Stimulated activated CD8-positive, alpha-beta memory T cell treated with anti-CD3 and anti-CD28 coated beads, Interleukin-15, amount 100 ng/mL, for 48 hours (primary cell): ENCODE measurements at places on chromosomes 3 and 15.
A peak's percentile ranks its signal among the peaks of the same experiment; 100 is the strongest.

DNA sequence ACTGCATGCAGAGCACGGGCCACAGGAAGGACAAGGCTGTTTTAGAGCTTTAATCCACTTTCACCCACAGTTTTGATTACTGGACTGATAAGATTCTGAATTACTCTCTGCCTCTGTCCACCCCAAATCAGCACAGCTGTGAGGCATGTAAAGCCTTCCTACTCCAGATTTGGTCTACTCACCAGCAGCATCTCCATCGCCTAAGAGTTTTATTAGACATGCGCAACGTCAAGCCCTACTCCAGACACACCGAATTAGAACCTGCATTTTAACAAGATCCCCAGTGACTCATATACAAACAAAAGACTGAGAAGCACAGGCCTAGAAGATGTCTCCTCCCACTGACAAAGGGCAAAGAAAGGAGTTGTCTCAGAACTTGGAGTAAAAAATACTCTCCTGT is 221.2 kb downstream of the TUSC7 start:
- DNase-seq = no peak

GRCh38 chr15:68365770-68366169 is 66.2 kb downstream of the ITGA11 start:
- no peak for DNase-seq

DNA sequence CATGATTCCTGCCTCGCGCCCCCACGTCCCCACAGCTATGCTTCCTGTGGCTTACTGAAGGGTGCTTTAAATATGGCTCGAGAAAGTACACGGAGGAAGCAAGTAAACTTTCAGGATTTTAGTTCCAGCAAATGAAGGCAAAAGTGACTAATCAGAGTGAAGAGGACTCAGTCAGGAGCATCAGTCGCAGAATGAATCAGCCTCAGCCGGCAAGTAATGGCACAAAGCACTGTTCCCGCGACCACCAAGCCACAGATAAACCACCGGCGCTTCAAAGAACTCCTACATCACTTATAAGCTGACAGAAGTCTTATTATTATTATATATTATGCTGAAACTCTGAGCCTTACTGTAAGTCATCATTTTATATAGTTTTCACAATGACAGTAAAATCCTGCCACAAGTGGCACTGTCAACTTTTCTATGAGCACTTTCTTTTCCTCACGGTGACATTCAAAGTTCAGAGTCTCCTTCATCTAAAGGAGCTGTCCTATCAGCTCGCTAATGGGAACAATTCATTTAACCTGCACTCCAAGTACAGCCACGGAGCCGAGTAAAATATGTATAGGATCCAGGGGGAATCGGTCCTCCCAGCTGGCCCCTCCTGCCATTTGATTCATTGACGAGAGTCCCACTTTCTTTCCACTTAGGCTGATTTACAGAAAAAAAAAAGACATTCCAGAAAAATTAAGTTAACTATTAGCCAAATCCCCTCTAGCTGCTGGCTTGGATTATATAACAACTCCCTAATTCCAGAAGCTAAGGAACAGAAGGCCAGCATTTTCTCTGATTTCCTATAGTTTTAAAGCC is 217.0 kb upstream of the ICE2 start:
- peak; percentile 83 for DNase-seq

GRCh38 chr3:197305854-197306253 is 7.4 kb upstream of the DLG1 start:
- DNase-seq = no peak

- DNase-seq = no peak
These were observed 41.9 kb upstream of the SEMA4B start for GRCh38 chr15:90159213-90159612.

DNA sequence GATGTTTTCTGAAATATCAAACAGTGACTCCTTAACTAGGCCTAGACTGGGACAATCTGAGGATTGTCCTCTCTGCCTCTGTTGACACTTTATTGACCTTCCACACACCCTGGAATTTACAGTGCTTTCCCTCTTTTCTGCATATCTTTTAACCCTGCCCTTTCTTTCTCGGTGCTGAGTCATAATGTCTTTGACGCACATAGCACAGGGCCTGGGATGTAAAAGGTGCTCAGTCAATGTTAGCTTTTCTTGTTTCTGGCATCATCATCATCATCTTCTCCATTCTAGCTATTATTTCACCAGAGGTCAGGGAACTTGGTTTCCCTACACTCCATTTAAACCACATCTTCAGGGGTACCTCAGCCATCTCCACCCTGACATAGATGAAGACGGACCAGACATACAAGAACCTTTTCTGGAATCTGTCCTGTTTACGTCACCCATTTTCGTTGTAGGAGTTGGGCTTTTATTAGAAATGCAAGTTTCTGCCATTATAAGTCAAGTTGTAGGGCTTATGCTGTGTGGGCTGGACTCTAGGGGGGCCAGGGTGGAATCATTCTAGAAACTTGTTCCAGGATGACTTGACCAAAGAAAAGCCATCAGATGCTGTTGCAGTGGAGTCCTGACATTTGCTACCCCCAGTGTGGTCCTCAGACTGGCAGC is 46.6 kb downstream of the ZBTB38 start:
- no peak for DNase-seq

DNA sequence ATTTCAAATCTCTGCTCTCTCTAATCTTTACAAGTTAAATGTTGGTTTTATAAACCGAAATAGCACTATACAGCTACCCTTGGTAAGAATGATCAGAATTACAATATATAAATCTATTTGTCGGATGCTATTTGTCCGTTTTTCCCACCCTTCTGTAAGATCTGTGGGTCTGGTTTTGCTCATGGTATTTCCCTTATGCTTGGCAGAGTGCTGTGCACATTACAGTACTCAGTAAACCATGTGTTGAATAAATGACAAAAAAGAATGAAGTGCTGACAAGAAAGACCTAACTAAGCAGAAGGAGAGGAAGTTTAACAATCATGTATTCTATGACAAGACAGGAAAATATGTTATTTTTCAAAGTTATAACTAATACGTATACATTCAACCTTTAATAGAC is 827.2 kb downstream of the ROBO1 start:
- no peak for DNase-seq

- DNase-seq = no peak
These were observed 2.0 kb upstream of the RNF111 start for GRCh38 chr15:58985443-58985842.

- DNase-seq = no peak
These were observed 58.7 kb downstream of the FGD5 start for GRCh38 chr3:14877469-14877868.

- no peak for DNase-seq
These were observed 529.2 kb downstream of the GABRG3 start for GRCh38 chr15:27500206-27500605.

GRCh38 chr3:51739110-51739509 is 32.2 kb downstream of the GRM2 start:
- DNase-seq = no peak

- DNase-seq = no peak
These were observed 272.0 kb downstream of the KLF13 start for GRCh38 chr15:31598620-31599019.

- DNase-seq = no peak
These were observed 27.8 kb downstream of the SLC27A2 start for GRCh38 chr15:50209809-50210208.

GRCh38 chr3:46010519-46011113 is 15.0 kb upstream of the FYCO1 start:
- DNase-seq = no peak

GRCh38 chr15:65979316-65979715 is 110.0 kb downstream of the RAB11A start:
- no peak for DNase-seq

GRCh38 chr3:46006238-46007032 is 10.8 kb upstream of the FYCO1 start:
- DNase-seq = no peak

- DNase-seq = no peak
These were observed 44.8 kb downstream of the ABTB1 start for GRCh38 chr3:127717357-127718244.

GRCh38 chr3:156655819-156656550 is 18.4 kb upstream of the TIPARP start:
- no peak for DNase-seq

DNA sequence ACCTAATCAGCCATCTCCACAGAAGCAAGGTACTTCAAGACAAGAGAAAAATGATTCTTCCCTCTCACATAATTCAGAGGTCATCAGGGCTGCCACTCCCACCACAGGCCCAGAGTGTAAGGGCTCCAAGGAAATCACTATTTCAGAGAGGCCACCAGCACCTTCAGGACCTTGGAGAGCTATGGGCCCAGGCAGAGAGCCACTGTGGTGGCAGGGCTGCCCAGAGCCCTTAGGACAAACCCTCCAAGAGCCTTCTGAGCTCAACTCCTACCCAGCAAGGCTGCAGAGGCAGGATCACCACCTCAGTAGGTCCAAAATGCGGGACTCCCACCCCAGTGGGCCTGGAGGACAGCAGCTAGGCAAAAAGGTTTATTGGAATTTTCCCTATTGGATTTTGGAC is 17.9 kb upstream of the FAN1 start:
- no peak for DNase-seq

DNA sequence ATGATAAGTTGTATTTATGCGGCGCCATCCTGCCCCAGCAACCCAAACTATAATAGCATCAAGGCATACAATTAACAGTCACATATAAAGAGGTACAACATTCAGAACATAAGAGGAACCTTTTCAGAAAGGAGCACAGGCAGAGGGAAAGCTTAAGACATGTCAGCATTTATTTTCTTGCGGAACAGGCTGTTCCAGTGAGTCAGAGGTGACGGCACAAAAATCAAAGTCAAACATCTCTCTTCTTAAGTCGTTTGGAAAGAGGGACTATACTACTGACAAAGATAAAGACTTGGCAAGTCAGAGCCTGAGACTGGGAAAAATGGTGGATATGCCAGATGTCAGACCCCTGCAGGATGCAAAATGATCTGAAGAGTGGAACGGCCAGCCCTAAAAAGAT is 128.4 kb downstream of the CTNNB1 start:
- DNase-seq = no peak

- no peak for DNase-seq
These were observed 19.8 kb upstream of the CELF6 start for GRCh38 chr15:72339777-72340177.

DNA sequence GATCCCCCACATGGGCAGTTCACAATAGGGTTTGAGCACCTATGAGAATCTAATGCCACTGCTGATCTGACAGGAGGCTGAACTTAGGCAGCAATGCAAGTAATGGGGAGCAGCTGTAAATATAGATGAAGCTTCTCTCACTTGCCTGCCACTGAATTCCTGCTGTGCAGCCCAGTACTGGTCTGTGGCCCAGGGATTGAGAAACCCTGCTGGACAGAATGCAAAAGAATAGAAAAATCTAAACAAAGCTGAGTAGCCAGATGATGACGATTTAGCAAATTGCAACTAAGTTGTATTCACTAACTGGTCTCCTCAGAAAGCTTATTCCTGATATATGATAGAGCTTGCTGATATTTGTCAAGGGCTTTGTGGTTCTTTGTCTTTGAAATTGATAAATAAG is 34.3 kb upstream of the APH1B start:
- DNase-seq = no peak

- DNase-seq = no peak
These were observed 1.1 kb downstream of the HDGFL3 start for GRCh38 chr15:83206526-83207008.

- no peak for DNase-seq
These were observed 102.8 kb upstream of the GBE1 start for GRCh38 chr3:81864272-81864671.

- no peak for DNase-seq
These were observed 156.0 kb downstream of the NSMCE3 start for GRCh38 chr15:29113336-29114220.

DNA sequence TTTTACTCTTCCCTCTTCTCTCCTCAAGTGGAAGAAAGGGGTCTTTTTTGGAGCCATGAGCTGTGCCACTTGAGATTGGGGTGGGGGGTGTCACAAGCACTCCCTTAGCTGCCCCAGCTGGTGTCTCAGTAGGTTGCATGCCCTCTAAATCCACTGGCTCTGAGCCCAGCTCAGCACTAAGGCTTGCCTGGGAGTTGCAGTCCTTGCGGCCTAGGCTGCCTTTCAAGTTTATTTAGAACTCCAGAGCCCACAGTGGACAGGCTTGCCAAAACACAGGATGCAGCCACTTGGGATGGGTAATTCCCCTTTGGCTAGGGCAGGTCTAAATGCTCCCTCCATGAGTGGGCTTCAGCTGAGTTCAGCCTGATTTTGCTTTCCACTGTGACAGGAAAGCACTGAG is 24.7 kb downstream of the C3orf20 start:
- no peak for DNase-seq

- DNase-seq = no peak
These were observed 72.2 kb downstream of the TOP2B start for GRCh38 chr3:25592510-25592968.

- no peak for DNase-seq
These were observed 106.3 kb downstream of the LSM3 start for GRCh38 chr3:14284694-14285547.

GRCh38 chr3:10350324-10350985 is 29.5 kb upstream of the SEC13 start:
- DNase-seq = no peak

DNA sequence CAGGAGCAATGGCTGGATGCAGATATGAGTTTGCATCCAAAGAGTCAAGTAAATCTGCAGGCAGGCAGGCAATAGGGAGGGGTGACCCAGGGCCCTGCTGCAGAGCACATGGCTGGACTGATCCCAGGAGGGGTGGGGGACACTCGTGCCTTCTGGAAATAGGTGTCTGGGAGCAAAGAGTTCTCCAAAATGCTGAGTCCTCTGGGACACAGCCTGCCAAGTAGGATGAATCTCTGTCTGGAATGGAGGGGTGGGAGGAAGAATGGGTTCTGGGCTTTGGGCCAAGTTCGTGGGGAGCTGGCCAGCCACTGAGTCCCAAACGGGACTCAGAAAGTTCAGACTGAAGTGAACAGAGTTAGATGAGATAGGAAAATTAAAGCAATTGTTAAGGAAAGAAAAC is 214.5 kb downstream of the MTHFS start:
- no peak for DNase-seq

DNA sequence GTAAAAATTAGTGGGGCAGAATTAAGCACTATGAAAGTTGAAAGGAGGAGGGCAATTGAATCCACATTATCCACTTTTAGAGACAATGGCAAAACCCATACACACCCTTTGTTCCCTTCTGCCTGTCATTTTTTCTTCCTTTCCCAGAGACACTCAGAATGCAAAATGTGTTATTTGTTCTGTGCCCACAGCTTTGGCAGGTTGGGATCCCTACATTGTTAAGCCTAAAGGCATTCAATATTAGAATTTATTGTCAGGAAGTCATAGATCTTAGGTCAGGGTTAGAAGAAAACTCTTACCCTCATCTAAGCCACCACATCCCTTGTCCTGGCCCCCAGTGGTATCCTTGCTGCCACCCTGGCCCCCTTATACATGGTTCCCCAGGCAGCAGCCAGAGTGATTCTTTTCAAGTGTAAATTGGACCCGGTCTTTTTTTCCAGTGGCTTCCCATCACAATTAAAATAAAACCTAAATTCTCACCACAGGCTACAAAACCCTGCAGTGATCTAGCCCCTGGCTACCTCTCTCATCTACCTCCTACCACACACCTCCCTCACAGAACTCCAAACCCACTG is 470.1 kb upstream of the ATP11B start:
- no peak for DNase-seq
